Adrenal gland (tissue), 19 donors: ENCODE measurements at places on chromosomes 6 and 20.

GRCh38 chr6:140178520-140178919 is 804.1 kb upstream of the CITED2 start:
- DNase-seq, result no peak

- no peak for DNase-seq
Measured at GRCh38 chr20:49698477-49698876, 15.2 kb downstream of the B4GALT5 start.

DNA sequence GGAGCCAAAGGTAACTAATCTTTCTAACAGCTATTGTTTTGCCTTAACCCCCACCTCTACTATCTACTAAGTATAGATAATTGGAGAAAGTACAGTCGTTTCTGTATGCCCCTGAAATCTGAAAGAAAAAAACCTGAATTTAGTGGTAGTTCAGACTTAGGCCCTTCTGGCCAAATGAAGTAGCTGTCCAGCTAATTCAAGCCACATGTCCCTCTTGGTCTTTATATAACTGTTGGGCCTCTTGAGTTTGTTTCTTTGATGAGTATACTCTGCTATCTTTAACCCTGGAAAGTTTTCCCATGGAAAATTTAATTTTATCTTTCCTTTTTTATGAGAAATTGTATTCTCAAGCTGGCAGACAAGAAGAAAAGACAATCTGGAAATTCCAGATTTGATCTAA is 73.0 kb upstream of the FAM8A1 start:
- no peak for DNase-seq

DNA sequence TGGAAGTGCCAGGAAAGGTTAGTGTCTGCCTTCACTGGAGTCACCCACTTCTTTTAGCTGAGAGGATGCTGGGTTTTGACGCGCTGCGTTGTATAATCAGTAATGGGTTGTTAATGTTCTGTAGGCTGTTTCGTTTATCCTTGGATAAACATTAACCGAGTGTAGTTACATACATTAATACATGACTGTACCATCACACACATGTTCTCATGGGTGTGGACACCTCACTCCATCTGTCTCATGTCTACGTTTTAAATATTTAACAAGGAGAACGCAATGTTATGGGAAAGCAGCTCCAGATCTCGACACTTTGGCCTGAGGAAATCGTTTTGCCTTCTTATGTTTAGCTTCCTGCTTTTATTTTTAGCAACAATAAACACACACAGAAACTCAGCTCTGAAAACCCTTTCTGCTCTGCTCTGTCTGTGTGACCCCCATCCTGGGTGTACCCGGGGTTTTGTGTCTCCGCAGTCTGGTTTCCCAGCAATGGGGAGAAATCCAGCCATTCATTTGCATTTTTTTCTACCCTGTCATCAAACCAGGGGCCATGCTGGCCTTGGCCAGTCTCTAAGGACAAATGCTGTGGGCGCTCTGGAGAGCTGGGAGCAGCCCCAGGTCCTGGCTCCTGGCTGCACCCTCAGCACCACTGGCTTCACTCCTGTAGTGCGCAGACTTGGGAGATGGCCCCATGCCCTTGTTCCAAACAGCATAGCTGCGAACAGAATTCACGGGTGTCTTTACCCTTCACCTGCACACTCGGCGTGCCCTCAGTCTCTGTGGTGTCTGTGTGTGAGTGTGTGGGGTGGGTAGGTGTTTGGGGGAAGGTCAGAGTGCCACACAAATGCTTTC is 110.8 kb downstream of the ERMARD start:
- DNase-seq, result no peak

DNA sequence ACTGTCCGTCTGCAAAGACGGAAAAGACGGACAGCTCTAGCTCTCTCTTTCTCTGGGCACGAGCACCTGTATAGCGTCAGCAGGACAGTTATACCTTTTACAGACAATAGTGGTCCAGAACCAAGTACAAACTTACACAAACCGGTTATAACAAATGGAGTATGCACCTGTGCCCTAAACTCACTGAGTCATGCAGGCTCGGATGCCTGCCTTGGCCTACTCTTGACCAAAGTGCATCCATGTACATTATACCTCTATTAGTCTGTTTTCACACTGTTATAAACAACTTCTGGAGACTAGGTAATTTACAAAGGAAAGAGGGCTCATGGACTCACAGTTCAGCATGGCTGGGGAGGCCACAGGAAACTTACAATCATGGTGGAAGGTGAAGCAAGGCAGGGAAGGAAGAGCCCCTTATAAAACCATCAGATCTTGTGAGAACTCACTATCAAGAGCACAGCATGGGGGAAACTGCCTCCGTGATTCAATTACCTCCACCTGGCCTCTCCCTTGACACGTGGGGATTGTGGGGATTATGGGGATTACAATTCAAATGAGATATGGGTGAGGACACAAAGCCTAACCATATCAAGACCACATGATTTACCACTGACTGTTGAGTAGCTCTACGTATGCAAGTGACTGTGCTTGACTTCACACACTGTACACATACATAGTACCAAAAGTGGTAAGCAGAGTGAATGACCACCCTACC is 23.1 kb downstream of the MAN1A1 start:
- no peak for DNase-seq

GRCh38 chr6:26097268-26097875 is 10.1 kb downstream of the HFE start:
- DNase-seq, result peak; percentile 58

DNA sequence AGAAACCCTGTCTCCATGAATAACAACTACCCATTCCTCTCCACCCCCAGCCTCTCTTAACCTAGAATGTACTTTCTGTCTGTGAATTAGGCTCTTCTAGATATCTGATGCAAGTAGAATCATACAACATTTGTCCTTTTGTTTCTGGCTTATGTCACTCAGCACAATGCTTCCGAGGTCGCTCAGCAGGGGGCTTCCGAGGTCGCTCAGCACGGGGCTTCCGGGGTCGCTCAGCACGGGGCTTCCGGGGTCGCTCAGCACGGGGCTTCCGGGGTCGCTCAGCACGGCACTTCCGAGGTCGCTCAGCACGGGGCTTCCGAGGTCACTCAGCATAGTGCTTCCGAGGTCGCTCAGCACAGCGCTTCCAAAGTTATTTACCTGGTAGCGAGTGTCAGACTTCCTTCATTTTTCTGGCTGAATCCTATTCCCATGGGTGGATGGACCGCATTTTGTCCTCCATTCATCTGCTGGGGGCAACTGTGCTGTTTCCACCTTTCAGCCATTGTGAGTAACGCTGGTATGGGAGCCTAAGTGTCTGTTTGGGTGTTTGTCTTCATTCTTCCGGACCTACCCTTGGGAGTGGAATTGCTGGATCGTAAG is 31.0 kb upstream of the BHLHE23 start:
- DNase-seq, result no peak

- no peak for DNase-seq
Measured at GRCh38 chr6:127950566-127951145, 49.8 kb upstream of the THEMIS start.

GRCh38 chr6:109227646-109228045 is 132.3 kb downstream of the CEP57L1 start:
- DNase-seq, result no peak

DNA sequence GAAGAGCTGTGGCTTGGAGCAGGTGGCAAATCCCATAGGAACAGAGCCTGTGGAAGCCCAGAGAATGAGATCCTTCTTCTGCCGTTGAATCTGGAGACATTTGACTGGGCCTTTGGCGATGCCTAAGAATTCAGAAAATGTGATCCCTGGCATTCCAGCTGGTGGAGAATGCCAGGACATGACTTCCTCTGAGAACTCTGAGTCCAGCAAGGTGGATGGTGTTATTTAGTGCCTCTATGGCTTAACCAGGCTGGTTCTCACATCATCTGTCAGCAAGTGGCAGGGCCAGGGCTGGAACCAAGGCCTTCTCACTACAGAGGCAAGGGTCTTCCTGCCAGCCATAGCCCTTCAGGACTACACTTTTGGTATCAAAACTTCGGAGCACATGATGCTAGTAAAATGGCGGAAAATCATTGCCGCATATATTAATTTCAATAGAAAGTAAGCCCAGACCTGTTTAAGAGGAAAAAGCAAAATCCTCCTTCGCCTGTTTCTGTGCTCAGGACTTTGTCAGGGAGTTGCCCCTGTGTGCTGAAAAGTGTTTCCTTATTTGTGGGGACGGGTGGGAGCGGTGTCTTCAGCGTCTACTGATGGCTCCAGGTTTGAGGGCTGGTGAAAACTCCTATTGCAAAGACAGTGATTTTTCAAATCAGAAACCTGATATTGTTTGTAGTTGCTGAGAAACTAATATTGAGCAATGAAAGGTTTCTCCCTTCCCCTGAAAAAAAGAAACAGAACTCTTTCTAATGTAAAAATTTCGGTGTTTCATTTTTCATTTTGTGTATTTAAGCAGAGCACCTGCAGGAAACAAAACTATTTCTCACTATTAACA is 23.9 kb downstream of the DUSP22 start:
- no peak for DNase-seq

DNA sequence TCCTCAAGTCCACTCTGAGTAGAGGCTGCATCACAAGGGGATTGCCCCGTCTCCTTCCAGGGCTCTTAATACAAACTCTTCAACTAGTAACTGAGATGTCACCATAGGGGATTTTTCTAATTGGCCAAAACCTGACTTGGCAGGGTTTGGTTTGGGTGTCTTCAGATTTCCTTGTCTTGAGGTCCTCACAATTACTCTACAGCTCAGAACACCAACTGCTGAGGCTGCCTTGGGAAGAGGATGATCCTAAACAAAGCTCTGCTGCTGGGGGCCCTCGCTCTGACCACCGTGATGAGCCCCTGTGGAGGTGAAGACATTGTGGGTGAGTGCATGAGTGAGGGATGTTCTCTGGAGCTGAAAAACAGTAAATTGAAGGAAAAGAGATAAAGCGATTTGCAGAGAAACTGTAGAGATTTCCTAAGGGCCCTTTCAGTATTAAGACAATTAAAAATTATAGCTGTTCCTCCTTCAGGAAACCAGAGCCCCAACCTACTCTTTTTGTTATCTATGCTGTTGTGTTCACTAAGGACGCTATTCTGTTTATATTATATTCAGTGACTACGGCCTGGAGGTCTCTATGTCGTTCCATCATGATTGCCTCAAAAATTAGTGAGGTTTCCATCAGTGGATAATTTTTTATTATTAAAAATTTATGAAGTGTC is at the start of gene HLA-DQA1:
TSS of gene HLA-DQA1 (plus strand) at position 188 of the 662 bp plus-strand sequence. CDS start at position 241, 53 bp downstream.
- DNase-seq, result peak; percentile 44

- no peak for DNase-seq
Measured at GRCh38 chr6:169791721-169792131, 40.3 kb downstream of the ERMARD start.

GRCh38 chr6:34341481-34341971 is 50.9 kb downstream of the NUDT3 start:
- no peak for DNase-seq

DNA sequence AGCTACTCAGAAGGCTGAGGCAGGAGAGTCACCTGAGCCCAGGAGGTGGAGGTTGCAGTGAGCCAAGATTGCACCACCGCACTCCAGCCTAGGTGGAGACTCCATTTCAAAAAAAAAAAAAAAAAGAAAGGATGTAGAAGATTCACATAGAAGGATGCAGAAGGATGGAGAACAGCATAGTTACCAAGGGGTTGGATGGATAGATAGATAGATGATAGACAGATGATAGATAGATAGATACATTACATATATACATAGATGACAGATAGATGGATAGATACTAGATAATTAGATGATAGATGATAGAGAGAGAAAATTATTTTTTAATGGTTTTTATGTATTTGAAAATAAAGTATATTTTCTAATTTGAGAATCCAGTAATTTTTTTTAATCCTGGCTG is 160.7 kb upstream of the ARID1B start:
- DNase-seq, result no peak
